ENCODE measurements at places on chromosomes 5 and 9.

DNA sequence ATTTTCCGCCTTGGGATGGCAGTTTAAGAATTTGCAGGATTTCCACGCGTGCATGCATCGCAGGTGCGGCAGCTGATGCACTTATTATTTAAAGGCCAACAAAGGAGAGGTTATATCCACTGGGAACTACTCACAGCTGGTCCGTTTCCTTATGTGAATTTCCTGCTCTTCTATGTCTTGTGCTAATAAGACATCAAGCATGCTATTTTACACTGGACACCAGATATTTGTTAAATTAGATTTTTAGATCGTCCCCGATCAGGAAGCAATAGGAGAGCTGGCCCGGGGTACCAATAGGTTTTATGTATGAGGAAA lies 476 bp upstream of the DTWD2 start:
- DNase-seq, result no peak

- no peak for DNase-seq
Measured at GRCh38 chr9:108671794-108672193, 184.0 kb downstream of the ACTL7B start.

GRCh38 chr9:127981559-127982121 lies 851 bp upstream of the EEIG1 start:
- DNase-seq, result no peak

- no peak for DNase-seq
Measured at GRCh38 chr9:131121346-131121745, 4.0 kb upstream of the NUP214 start.

- no peak for DNase-seq
Measured at GRCh38 chr9:88791105-88791805, 200.0 kb upstream of the S1PR3 start.

GRCh38 chr5:1911773-1912235 lies 29.1 kb upstream of the IRX4 start:
- DNase-seq, result no peak

Data from activated naive CD8-positive, alpha-beta T cell treated with anti-CD3 and anti-CD28 coated beads, Interleukin-2, amount 50 U/mL, for 16 hours (primary cell).